ENCODE measurements at places on chromosomes 6 and 20.

DNA sequence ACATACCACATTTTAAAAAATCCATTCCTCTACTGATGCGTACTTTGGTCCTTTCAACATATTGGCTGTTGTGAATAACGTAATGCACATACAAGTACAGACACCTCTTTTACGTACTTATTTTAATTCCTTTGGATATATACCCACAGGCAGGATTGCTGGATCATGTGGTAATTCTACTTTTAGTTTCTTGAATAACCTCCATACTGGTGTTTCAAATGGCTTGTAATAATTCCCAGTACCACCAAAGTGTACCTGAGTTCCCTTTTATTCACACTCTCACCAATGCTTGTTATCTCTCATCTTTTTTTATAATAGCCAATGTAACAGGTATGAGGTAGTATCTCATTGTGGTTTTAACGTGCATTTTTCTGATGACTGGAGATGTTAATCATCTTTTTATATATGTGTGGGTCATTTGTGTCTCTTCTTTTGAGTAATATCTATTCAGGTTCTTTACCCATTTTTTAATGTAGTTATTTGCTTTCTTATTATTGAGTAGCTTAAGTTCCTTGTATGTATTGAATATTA lies 191.9 kb downstream of the ADGB start:
- DNase-seq, result no peak

- DNase-seq, result no peak
Measured at GRCh38 chr6:167058261-167058660, 59.1 kb downstream of the CEP43 start.

- no peak for DNase-seq
Measured at GRCh38 chr6:163355426-163355991, 59.0 kb upstream of the QKI start.

- no peak for DNase-seq
Measured at GRCh38 chr20:39111359-39112177, 149.4 kb downstream of the DHX35 start.

- no peak for DNase-seq
Measured at GRCh38 chr6:54130179-54130578, 18.9 kb downstream of the MLIP start.

DNA sequence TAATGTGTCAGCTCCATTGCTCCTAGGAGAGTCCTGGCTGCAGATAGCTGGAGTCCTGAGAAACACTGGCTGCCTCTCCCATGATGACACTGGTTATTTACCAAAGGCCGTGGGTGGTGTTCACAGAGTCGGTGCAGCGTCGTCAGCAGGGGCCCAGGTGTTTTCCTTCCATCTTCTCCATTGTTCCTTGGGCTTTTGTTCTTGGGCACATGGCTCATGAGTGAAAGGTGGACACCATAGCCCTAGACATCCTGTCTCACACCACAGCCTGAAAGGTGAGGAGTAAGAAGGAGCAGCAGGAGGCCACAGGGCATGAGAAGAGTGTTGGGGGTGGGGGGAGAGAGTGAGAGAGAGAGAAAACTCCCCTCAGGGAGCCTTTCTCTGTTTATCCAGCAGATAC lies 9.1 kb downstream of the CST5 start:
- no peak for DNase-seq

DNA sequence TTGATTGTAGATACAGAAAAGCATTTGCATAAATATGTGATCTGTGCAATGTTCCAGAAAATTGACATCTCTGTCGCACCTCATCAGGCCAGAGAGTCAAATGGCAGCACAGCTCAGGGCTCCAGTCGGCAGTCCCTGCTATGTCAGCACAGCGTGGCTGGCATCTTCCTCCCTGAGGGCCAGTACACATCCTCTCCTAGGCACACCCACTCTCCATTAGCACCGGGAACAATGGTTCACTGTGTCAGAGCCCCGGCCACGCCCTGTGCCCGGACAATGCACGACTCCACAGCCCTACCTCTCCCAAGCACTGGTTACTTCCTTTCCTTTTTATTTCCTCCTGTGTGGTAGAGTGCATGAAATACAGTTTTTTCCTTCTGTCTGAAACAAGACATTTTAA lies 114.9 kb downstream of the FOXC1 start:
- no peak for DNase-seq

- peak; percentile 22 for DNase-seq
Measured at GRCh38 chr6:89952686-89953085, 58.4 kb downstream of the GJA10 start.

DNA sequence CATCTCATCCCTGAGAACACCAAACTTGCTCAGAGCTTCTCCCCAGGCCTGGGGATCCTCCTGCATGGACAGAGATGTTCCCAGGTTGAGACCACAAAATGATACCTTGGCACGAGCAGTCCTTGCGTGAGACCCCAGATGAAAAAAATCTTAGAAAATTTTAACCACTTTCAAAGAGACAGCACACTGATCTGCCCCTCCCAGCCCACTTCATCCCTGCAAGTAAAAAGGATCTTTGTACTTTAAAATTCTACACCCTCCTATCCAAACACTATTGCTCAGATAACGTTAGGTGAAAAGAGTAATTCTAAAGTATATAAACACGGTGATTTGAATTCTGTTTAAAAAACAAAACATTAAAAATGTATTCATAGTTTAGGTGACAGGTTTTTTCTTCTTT lies 98.5 kb downstream of the SLC23A2 start:
- no peak for DNase-seq

- no peak for DNase-seq
Measured at GRCh38 chr6:128914051-128914450, 31.1 kb downstream of the LAMA2 start.

DNA sequence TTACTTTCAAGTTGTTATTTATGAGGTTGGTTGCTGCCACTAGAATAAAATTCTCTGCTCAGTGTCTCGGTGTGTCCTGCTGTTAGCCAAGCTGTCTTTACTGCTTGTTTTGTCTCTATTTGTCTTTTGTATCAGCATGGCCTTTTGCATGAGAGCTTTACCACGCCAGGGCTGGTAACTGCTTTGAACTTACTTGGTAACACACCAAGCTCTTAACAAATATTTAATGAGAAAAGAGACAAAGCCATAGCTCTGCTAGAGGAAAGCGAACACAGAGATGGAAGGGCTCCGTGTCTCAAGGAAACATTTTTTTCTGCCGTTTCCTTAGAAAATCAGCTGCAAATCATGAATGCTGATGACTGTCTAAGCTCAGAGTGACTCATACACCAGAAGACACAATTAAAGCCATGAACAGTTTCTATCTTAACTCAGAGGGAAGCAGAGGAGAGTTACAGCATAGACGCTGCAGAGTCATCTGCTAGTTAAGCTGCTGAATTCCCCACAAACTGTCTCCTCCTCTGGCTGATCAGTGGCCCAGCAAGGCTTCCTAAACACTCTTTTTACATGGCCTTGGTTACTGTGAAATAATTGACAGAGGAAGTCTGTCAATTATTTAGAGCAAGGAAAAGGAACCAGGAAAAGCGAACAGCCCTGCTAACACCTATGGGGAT lies 44.8 kb downstream of the AGPAT4 start:
- DNase-seq, result no peak

GRCh38 chr20:49694450-49695071 lies 19.1 kb downstream of the B4GALT5 start:
- no peak for DNase-seq

DNA sequence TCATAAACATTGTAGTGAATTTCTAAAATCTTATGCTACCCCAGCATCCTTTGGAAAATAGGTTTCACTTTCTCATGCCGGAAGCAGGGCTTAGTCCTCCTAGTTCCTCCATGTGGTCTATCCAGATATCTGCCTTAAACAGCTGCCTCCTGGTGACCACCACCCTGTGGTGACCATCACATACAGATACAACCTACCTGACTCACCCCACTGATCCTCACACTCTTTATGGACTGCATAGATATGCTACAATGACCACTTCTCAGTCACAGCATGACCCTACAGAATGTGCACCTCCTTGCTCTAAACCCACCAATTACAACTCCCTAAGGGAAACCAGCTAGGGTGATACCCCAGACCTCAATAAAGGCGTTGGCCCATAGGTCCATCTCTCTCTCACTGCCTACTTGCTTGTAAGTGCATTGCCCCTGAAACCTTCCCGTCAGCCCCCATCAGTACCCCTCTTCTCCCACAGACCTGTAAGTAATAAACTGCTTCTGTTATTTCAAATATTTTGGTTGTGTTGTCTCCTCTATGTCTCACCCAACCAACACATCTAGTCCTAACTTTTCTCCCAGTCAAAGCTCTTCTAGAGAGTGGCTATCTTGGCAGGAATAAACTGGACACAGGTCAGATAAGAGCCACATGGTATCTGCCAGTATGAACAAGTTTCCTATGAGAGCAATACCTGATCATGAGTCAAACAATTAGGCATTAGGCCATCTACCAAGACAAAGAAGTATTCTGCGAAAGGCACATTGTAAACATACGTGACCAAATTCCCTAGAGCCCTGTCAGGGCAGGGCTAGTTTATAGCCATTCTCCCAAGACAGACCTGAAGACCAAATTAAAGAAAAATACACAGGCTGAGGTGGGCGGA lies 39.4 kb upstream of the PLEKHG1 start:
- no peak for DNase-seq

- DNase-seq, result no peak
Measured at GRCh38 chr20:47816487-47817451, 31.5 kb upstream of the SULF2 start.

DNA sequence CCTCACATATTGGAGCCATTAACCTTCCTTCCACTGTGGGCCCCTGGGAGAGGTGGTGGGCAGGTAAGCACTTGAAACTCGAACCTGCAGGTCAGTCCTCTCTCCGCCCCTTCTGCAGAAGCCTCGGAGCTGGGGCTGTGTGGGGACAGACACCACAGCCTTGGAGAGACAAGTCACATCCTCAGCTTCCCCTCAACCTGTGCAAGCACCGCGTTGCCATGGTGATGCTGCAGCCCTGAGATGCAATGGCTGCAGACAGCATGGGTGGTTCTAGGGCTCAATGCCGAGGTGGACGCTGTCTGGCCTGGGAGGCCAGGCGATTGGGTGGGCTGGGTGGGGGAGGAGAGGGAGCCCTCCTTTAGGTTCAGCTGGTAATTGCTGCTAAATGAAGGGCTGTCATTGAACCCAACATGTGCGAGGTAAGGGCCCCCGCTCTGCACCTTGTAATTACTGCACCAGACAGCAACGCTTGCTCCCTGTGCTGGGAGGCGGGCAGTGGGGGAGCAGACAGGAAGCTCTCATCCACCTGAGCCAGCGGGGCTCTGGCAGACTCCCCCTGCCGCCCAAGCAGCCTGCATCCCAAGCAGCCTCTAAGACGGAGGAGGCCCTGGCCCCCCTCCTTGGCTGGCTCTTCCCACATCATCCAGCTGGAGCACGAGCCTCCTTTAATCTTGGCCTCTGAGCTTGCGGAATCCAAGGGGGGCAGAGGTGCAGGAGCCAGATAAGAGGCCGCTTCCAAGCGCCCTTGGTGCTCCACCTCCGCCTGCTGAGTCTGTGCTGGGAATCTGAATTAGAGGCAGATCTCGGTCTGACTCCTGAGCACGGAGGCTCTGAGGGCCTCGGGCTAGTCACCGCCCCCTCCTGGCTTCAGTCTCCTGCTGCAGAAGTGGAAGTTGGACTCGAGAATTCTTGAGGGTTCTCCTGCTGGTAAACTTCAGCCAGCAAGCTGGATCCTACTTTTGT lies 39.8 kb upstream of the CDH22 start:
- DNase-seq, result no peak

DNA sequence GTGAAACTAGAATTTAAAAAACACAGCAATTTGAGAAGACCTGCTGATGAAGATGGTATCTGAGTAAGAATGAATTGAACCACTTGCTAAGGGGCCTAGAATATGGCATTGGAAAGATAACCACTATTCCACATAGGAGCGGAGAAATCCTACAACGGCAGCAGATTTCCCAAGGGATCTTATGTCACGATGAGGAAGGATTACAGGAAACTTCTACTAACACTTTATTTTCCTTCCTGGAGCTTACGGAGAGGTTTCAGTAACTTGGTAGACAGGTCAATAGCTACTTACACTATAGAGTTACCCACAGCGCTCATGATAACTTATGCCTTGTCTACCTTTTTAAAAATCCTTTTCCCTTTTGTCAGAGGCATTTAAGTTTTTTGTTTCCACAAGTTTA lies 11.8 kb upstream of the TCF21 start:
- no peak for DNase-seq

DNA sequence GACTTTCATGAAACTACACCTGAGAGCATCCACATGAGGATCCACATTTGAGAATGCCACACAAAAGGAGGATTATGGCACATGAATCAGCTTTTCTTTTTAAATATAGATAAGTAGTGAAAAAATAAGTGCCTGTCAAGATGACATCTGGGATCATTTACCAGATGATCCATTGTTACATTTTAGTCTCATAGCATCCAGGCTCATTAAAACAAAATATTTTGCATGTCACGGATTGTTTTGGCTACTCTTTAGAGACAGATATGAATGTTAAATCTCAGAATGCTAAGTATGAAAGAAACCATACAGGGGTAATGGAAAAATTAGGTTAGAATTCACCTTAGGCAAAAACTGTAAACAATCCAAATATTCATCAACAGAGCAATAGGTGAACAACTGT lies 66.7 kb downstream of the MYO6 start:
- no peak for DNase-seq

DNA sequence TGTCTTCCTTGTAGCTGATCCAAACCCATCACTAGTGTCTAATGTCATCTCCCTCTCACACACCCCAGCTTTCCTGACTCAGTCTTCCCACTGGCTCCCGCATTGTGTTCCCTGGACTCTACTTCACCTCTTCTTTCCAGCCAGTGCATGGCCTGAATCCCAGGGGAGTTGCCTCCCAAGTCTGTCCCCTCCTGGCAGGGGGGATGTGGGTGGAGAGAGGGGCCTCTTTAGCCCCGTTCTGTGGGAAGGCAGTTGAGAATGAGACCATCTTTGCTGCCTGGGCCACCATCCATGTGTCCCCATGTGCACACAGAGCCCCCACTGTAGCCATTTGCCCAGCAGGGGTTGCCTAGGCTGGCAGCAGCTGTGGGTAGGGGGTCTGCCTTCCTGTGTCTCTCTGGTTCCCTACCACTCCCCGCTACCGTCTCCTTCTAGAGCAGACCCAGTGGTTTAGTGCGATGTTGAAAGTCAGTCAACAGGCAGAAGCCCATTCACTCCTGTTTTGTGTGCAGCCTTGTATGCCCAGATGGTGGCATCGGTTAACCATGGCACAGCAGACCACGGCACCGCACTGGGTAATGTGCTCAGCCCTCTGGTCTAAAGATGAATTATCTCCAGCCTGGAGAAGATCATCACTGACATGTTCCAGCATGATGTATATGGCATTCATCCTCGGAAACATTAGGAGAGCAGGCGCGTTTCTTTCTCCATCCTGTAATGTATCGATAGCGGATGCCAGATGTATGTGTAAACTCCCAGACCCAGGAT lies 178.8 kb upstream of the SNX9 start:
- DNase-seq, result peak; percentile 18

DNA sequence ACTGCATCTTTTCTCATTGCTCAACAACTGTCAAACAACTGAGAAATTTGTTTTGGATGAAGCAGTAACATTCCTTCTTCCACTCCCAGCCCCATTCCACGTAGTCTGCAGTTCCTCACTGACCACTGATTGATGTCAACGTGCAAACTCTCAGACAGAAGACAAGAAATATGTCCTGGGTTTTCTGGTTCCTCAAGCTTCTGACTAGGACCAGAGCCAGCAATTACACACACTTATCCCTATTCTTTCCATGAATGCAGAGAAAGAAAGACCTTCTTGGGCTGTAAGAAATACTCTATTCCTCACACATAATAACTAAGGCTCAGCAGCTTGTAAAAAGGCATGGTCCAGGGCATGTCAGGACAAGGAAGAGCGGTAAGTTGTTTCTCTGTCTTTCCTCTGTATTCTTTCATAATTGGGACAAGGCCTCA lies 790.1 kb upstream of the SLC35B3 start:
- DNase-seq, result no peak
